CD4-positive, alpha-beta memory T cell (primary cell): ENCODE measurements at places on chromosomes 4 and X.

DNA sequence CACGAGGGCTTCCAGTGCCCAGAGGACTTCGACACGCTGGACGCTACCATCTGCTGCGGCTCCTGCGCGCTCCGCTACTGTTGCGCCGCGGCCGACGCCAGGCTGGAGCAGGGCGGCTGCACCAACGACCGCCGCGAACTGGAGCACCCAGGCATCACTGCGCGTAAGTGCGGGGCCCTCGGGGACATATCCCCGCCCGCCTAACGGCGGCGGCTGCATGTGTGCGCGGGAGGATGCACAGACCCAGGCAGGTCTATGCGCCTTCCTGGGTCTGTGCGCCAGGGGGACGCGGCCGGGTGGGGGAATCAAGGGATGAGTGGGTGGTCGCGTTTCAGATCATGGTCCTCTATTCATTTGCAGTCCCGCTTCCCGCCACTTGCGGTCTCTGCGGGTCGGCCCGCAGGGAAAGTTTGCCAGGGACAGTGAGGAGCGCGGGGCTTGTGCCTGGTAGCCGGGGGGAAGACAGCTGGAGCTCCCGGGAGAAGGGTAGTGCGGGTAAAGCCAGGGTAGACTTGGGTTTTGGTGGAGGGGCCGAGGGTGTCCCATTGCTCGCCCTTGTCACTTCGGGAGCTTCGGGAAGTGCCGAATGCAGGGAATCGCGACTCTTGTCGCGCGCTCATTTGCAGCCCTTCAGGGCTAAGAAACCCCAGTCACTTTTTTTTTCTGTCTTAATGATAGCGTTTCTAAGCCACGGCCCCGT, 1.0 kb downstream of the SHISA3 start:
- no peak for DNase-seq

- no peak for DNase-seq
Measured at GRCh38 chr4:167955006-167955405, 137.3 kb upstream of the ANXA10 start.

DNA sequence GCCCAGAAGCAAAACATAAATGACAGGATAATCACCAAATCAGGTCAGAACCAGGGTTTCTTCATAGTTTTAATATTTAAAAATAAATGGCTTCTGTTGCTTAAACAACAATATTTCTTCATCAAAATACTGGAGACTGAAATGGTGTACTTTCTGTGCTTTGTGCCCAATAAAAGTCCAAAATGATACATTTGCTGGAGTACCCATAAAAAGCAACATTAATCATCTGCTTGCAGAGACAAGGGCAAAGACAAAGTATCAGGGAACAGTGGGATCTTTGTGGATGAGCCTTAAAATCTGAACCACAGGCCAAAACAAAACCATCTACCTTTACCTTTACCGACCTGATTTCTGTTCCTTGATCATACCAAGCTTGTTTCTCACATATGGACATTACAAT, 683.9 kb upstream of the ATOH1 start:
- no peak for DNase-seq

GRCh38 chr4:106367072-106367471, 1.5 kb downstream of the GIMD1 start:
- DNase-seq: no peak

GRCh38 chr4:156889616-156890594, 81.7 kb downstream of the PDGFC start:
- no peak for DNase-seq

DNA sequence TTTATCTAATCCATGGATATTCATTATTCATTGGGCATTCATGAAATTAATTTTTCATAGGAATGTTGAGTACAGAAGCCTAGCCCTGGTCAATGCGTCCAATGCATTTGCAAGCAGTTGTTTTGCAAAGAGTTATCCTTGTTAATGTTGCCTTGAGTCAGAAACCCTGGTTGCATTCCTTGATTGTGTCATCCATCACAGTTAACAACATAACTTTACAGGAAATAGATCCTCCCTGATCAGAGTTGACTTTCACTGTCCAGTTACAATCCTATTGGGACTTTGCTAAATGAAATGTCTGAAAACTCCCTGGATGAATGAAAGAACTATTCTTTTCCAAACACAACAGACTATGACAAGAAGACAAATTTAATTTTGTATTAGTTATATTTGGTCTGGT, 924.3 kb upstream of the SLIT2 start:
- DNase-seq: no peak

- no peak for DNase-seq
Measured at GRCh38 chr4:56148428-56148827, 199.7 kb downstream of the CEP135 start.

DNA sequence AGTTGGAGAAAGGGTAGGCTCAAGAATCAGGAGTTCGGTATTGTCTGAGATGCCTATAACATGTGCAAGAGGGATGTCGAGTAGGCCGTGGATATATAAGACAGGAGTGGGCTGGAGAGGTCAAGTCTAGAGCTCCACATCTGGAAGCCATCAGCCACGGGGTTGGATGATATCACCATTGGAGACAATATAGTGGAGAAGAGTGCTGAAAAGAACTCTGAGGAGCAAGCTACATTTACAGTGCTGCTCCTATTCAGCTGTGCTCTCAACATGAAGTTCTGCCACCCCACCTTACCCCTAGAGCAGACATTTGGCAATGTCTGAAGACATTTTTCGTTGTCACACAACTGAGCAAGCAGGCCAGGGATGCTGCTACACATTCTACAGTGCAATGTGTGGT, 20.9 kb upstream of the PLAC1 start:
- DNase-seq: no peak

- peak; percentile 68 for DNase-seq
Measured at GRCh38 chr4:148376151-148376550, 66.1 kb downstream of the NR3C2 start.

DNA sequence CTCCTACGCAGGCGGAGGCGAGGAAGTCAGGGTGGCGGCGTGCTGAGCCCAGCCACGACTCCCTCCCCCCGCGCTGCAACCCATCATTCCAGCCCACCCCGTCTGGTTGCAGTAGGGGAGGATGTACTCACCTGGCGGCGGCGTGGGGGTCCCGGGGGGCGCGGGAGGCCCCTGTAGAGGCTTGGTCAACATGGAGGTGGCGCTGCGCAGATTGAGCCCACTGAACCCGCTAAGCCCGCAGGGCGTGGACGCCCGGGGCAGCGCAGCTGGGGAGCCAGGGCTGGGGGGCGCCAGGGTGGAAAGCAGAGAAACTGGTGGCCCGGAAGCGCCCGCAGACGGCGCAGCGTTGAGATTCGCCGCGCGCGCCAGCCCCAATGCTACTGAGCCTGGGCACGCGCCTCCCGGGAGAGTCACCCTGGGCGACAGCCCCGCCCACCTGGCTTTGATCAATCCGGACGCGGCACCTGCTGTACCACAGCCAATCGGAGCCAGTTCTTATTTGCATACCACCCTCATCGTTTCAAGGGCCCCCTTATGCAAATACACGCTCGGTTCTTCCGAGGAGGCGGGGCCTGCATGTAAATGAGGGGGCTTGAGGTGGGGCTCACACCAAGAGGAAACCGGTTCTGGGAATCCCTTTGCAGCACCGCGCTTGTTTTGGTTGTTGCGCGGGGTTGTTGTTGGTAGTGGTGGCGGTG, at the start of gene PIM2:
Gene PIM2, minus strand, starts transcription at position 382 of the 698 bp plus-strand sequence. Its CDS starts 190 bp downstream, at position 192.
- peak; percentile 97 for DNase-seq

DNA sequence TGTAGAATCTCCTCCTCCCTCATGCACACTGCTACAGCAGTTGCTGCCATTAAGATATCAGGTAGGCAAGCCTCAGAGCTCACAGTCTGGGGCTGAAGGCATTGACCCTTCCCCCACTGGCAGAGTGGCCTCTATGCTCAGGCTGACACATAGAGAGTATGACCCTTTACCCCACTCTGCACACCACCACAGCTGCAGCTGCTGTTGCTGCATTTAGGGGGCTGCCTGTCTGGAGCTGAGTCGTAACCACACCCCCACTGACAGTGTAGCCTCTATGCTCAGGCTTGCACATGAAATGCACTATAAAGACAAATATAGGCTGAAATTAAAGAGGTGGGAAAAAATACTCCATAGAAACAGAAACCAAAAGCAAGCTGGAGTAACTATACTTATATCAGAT, 289.3 kb upstream of the PABPC4L start:
- DNase-seq: no peak

- no peak for DNase-seq
Measured at GRCh38 chrX:5390376-5390775, 838.3 kb downstream of the NLGN4X start.
